ENCODE measurements at places on chromosomes 3 and 15.

GRCh38 chr3:13379201-13379830, 40.8 kb downstream of the NUP210 start:
- DNase-seq, result no peak

DNA sequence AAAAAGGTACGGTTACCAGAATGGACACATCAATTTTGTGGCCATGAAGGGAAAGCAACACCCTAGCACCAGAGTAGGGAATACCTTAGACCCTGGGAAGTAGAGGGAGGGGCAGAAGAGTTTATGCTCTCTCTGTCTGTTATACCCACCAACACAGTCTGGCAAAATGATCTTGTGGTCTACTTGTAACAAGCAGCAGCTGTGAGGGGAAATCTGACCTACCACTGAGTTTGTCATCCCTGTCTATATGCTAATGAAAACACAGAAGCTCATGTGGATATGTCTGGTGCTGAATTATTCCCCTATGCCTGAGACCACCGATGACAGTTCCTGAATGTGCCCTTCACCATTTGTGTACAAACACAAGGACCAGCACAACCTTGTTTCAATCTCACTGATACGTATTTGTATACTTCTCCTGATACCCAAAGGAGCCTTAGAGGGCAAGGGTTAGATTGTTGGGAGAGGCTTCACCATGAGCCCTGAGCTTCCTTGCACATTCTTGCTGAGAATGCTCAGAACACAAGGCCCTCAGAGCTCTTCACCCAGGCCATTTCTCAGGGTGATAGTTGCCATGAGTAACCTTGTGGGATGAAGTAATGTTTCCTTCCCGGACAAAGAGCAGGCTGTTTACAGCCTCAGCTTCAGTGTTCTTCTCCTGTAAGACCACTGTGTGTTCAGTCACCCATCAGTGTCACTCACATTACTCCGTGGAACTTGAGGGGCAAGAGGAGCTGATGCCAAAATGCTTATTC, 24.7 kb upstream of the ZNF639 start:
- no peak for DNase-seq

- DNase-seq, result no peak
Observed at GRCh38 chr3:197494366-197495058, 61.3 kb downstream of the BDH1 start.

DNA sequence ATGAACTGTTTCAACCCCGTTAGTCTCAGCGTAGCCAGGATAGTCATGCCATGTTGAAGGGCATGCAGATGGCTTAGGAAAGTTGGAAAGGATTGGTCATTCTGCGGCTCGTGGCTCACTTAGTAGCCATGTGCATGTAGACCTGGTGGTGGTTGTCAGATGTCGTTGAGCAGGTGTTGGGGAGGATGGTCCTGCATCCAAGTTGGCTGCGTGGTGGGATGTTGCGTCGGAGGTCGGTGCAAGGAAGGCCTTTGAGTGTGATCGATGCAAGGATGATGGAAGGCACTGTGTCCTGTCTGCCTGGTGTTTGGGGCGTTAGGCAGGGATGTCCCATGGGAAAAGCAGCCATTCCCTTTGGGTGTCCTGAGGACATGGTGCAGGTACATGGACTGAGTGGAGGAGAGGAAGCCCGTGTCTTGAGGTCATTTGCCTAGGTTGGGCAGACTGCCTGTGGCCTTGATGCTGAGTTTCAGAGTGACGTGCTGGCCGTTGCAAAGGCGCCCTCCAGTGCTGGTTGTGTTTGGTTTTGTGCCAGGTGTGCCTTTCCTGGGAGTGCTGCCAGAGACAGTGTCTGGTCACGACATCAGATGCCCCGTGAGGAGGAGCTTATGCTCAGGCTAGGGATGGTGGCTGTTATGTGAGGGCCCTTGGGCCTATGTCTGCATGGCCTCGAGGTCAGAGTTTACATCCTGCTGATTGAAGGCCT, 103.4 kb downstream of the SNRPN start:
- no peak for DNase-seq

DNA sequence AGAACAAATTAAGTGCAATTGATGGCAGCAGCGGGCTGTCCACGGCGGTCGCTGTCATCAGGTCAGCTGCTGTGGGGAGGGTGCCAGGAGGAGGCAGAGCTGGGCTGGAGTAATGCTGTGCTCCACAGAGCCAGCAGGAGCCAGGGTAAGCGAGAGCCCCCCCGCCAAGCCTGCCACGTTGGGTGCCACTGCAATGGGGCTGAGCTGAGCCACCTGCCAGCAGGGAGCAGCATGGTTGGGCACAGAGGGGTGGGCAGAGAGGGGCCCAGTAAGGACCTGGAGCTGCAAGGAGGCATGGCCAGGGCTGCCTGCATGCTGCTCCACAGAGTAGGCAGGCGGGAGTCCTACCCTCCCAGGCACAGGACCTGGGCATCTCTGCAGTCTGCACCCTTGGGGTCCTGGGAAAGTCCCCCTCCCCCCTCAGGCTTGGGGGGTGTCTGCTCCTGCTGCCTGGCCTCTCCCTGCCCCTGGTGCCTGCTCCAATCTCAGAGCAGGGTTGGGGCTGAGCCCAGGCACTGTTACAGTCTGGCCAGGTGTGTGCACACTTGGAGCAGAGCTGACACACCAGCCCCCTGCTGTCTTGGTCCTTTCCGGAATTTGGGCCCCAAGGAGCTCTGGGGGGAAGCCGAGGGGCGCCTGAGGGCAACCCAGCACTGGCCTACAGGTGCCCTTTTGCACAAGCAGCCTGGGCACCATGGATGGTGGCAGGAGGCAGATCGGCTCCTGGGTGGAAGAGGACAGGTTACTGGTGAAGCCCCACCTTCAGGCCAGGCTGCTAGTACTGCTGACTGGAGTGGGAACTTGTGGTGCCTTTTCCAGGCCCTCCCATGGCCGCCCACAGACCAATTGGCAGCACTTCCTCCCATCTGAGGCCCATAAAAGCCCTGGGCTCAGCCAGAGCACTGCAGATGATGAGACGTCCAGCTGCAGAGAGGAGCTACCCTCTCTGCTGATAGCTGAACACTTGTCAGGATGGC, 8.5 kb upstream of the PIAS1 start:
- no peak for DNase-seq

Data from iPS DF 6.9 (cell line).